ENCODE measurements at places on chromosomes 11 and 22.

- DNase-seq, result no peak
These were observed 90.6 kb downstream of the PACS1 start for GRCh38 chr11:66160709-66161108.

DNA sequence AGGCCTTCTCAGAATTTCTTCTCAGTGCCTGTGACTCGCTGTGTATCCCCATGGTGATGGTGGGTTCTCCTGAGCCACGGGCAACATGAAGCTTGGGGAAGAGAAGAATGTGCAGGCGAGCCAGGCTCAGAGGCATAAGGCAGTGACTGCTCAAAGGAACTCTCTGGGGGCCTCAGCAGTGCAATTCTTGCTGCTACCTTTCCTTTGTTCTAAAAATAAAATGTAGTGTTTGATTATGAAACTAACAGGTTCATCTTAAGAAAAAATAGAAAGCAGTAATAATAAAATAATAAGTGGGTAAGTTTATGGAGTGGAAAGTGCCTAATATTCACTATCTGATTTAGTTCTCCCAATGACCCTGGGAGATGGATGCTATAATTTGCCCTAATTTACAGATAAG is 46.7 kb downstream of the MEI1 start:
- DNase-seq, result no peak

DNA sequence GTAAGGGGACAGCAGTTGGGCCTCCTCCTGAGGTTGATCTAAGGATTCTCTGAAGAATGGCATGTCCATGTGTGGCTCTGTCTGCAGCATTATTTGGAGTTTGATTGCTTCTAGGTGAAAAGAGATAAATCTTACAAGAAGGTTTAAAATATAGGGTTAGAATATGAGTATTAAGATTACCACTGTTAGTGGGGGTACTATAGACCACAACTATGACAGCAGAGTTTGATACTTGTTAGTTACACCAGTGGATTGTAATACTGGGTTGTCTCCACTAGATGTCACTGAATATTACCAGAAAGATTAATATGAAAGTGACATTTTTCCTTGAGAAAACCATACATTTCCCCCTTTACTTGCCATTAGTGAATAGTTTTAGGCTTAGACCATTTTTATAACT is 47.9 kb downstream of the ZNF280B start:
- DNase-seq, result no peak

GRCh38 chr11:706957-707816 is 1.2 kb downstream of the EPS8L2 start:
- DNase-seq, result no peak

GRCh38 chr22:35614404-35614803 is 2.7 kb downstream of the MB start:
- DNase-seq, result no peak

DNA sequence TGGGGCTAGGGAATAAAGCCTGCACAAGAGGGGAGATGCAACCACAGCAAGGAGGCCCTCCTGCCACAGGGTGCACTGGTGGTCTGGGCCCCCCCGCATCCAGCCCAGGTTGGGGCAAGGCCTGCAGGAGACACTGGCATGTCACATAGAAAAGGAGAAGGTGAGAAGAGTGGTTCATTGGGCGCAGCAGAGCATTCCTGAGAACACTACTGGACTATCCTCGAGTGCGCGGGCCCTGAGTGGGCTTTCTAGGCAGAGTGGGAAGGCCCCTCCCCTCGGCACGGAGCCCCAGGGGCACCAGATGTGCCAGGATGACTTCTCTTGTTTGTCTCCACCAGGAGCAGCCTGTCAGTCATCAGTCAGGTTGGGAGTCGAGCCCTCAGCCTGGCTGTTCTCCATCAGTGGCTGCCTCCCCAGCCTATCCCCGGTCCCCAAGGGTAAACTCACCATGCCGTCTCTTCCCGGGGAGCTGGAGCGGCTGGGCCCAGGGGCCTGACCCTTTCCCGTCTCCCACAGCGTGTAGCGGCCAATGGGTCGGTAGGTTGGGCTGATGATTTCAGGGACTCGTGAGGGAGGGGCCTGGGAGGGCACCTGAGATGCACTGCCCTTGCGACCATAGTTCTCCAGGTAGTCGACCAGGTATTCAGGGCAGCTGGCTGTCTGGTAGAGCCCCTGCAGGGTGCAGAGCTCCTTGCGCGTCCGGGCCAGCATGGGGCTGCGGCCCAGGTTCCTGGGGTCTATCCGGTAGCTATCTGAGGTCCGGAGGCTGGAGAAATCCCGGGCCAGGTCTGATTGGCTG is 9.0 kb downstream of the USP2 start:
- DNase-seq, result no peak

DNA sequence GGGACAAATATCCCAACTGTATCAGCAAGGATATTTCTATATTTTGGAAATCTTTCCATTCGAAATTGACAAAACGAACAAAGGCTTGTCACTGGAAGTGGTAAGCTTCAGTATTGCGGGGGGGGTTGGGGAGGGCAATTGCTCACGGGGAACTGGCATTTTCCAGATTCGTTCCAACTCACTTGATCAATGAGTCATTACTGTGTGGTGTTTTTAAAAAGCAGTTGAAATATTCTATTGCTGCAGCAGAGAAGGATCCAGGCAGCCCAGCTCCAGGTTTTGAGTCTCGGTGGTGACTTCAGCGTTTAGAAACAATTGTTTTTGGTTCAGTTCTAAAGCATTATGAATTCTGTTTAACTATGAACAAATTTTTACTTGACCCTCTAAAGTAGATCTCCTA is 33.8 kb upstream of the FBLN1 start:
- no peak for DNase-seq

DNA sequence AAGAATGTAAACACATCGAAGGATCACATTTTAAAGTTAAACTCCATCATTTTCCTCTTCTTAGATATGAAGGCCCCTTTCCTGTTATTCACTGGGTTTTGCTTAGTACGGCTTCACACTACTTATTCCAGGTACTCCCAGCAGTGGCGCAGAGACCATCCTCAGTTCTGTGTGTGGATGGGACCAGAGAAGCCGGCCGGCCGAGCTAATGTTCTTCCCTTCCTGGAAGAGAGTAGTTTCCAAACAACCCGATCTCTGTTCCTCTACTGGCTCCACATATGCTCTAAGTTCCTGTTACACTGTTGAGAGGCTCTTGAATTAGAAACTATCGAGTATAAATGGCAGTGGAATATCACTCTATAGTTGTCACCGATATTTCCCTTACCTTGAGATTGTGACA is 684 bp upstream of the NFRKB start:
- peak; percentile 28 for DNase-seq

- DNase-seq, result no peak
These were observed 33.6 kb downstream of the MUC5B start for GRCh38 chr11:1256257-1257045.

DNA sequence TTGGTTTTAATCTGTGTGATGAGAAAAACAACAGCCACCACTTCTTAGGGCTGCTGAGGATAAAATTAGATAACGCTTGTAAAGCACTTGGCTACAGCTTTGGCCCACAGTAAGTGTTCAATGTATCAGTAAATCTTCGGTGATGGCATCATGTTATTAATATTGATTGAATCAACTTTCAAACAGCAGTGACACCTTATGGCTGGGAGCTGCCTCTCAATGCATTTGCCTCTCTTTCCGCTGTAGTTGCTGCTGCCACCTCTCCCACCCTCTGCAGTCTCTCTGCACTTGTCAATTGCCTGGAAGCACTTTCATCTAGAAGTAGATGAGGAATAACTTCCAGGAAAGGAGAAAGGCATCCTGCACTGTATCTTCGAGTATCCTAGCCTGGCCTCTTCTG is 491.1 kb downstream of the OPCML start:
- no peak for DNase-seq

DNA sequence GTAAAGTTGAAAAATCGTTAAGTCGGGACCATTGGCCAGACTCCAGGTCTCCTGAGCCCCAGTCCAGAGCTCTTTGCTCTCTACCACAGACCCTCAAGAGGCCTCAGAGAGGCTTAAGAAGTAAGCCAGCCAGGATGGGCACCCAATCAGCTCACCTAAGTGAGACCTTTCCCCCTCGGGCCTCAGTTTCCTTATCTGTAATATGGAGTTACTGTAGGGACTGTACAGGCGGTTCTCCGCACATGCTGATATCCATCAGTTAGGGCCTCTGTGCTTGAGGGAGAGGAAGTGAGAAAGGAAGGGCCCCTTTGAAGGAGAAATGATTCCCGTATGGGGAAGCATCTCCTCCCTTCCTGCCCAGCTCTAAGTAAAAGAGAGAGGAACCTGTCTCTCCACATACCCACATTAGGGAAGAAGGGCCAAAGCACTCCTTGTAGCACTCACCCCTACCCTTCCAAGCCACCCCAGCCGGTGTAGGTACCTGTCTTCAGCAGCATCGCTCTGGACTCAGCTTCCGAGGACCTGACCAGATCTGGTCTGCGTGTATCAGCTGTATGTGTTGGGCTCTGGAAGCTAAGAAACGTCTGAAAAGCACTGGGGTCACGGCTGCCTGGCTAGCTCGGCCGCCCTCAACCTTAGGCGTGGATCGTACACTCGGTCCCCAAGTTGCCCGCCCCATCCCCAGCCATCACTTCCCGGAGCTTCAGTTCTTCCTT is 653 bp downstream of the NAGA start:
- DNase-seq, result peak; percentile 41

DNA sequence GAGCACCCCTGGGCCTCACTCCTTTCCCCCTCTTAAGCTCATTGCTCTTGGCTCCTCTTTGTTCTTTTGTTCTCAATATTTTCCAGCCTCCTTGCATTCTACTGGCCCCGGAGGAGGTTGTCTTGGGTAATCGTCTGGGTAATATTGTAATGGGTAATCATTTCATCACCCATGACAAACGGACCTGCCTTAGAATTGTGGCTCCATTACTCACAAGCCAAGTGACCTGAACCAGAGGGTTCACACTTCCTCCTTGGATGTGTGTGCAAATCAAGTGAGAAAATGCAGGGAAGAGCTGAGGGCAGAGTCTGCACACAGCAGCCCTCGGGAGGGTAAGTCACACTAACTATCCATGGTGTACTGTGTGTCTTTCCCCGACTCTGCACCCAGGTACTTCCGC is 305.0 kb downstream of the BUD13 start:
- no peak for DNase-seq

- no peak for DNase-seq
These were observed 141.9 kb upstream of the TTC12 start for GRCh38 chr11:113172382-113172951.

- peak; percentile 7 for DNase-seq
These were observed 12.4 kb upstream of the KLHL35 start for GRCh38 chr11:75445315-75445953.

Data from skin of body (tissue), 3 donors.